AML-193 (cell line): ENCODE measurements at places on chromosomes 11 and 22.

DNA sequence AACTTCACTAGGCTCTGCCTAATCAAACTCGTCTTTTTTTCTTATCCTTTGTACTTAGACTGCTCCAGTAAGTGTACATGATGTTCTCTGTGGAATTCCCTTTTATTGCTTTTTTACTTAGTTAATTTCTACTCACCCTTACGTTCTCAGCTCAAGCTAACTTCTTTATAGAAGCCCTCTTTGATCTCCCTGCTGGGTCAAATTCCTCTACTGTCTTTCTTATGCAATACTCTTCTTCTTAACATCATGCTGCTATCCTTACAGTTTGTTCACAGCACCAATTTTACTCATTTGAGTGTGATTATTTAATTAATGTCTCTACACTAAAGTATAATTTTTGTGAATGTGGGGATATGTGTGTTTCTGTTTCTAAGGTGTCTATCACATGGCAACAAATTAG lies 498.3 kb downstream of the CNTN5 start:
- DNase-seq = no peak

DNA sequence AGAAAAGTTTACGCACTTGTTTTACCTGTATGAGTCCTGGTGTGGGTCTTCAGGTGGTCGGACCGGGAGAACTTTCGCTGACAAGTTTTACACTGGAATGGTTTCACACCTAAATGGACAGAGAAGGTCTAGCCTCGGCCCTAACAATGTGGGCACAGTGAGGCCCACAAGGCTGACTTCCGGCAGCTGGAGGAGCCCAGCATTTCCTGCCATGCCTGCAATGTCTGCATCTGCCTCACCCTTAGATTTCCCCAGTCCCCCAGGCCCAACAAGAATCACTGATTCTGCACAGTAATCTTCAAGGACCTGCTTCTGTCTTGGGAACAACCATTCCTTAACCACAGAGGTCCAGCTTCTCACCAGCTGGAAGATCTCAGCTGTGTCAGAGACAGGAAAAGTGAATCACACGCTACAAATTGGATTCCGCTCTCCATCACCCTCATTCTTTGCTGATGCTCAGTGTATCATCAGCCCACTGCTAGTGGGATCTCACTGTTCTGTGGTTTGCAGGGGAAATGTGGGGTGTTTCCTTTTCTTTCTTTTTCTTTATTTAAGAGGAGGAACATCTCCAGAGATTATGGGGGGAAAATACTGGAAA lies 43.3 kb downstream of the WT1 start:
- no peak for DNase-seq

- DNase-seq = no peak
These were observed 11.0 kb upstream of the UCP3 start for GRCh38 chr11:74019860-74020259.

DNA sequence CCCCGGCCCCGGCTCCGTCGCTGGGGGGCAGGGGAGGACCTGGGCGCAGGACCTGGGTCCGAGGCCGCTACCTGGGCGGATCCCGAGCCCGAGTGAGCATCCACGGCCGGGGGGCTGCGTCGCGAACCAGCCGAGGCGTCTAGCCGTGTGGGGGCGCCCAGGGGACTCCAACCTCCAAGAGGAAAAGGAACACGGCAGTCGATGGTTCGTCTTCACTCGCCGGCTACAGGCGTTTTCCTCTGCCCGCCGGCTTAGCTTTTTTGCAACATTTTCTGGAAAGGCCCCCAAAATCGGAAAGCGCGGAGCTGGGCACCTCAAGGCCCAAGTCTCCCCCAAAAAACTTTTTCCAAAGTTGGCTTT lies 666 bp downstream of the PDGFB start:
- no peak for DNase-seq

DNA sequence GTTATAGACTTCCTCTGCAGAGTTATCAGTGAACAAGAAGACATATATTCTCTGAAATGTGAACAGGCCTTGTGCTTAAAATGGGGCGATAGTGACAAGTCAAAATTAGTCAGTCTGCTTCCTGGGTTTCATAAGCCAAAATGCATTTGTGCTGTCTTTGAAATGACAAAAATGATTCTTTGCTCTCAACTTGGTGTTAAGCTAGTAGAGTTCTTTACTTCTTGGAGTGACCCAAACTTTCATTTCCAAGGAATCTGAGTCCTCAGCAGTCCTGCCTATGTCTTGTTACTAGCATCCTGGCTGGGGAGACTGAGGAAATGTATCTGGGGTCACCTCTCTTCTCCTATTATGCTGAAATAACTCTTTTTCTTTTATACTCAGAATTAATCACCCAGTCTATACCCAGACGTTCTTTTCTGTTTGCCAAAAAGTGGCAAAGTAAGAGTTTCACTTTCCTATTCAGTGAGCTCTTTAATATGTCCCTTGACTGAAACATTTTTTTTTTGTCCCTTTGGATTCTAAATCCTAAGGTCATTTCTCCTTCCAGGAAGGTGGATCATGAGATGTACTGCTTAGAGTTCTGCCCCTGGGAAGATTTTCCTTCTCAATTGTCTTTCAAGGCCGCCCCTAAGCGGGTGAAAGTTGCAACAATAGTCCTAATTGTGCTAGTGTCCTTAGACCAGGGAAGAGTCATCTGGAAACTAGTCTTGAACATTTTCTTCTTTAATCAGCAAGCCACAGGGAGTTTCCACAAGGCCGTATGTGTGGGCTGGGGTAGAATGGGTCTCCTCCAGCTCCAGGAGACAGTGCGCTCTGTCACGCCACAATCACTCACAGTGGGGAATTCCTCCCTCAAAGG lies 53.0 kb upstream of the RDX start:
- no peak for DNase-seq
